Heart left ventricle (tissue), 16 donors: ENCODE measurements at places on chromosomes 3 and 15. TPM values are rescaled to one million over a fixed set of nuclear protein-coding genes. Genes with fewer than 3 reads are reported as not detected.

The CHRNB4 gene
- not detected for polyA plus RNA-seq

The AMIGO3 gene
- polyA plus RNA-seq, result 0.69 TPM

DNA sequence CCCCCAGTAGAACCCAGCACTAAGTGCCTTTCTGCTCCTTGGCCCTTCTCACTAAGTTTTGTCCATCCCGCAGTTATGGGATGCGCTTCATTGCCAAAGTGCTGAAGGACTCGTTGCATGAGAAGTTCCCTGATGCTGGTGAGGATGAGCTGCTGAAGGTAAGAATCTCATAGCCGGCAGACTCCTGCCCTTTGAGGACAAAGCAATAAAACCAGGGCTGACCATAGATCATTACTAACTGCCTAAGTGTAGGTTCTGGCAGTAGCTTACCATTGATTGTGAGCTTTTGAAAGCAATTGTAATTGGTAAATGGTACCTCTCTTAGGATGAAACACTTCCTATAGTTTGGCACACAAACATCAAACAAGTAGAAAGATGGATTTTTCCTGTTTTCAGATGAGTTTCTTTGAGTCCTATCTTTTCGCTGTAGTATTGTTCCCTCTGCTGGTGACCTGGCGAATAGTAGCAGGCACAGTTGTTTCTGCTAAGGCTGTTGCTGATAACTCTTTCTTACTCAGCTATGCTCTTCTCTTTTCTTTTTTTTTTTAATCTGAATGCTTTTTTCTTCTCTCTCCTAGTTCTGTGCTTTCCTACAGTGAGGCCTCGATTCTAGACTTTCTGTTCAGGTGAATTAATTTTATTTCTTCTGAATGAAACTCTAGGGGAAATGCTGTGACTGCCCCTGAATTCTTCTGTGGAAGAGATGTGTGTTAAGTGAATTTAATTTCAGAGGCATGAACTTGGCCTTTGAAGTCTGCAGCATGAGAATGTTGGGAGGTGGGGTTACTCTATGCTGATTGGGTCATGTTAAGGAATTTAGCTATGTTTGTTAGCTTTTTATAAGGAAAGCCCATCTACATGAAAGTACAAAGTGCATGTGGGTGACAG lies 47.4 kb upstream of the CRTC3 start:
- no peaks in the 10 kb centered on the region for H3K4me1 ChIP-seq
- no peak for DNase-seq
- no peak overlapping the region for H3K27ac ChIP-seq
- no peak overlapping the region for H3K4me3 ChIP-seq

DNA sequence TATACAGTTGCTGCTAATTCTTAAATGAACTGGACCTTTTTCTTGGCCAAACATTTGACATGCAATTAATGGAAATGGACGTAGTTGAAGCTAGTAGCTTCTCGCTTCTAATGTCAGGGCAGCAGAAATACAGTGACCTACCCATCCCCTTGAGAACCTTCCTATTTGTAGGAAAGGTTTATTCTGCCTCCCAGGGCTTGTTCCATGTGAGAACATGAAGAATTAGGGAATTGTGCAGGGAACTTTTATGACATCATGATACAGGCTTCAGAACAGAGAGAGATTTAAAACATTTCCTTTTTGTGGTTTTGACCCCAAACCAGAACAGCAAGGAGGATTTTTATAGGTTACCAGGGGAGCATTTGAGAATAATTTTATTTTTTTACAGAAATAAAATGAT lies 406.6 kb upstream of the PPP2R3A start:
- no peak overlapping the region for H3K27ac ChIP-seq
- H3K4me3 ChIP-seq, result no peak overlapping the region
- no peaks in the 10 kb centered on the region for H3K27me3 ChIP-seq
- no peaks in the 10 kb centered on the region for H3K36me3 ChIP-seq
- H3K4me1 ChIP-seq, result no peaks in the 10 kb centered on the region

The ITIH1 gene
- polyA plus RNA-seq, result not detected

DNA sequence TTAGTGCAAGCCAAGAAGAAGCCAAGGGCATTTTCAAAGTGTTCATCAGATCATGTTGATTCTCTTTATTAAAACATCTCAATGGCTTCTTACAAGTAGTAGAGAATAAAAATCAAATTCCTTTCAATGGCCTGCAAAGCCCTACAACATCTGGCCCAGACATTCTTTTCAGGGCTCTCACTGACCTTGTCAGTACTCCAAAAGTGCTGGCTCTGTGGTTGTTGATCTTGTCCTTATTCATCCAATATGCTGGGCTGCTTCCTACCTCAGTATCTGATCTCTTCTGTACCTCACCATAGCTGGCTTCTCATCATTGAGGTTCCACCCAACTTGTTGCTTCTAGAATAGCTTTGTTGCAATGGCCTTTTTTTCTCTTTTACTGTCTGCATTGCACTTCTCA lies 74.0 kb upstream of the SAMMSON start:
- H3K27ac ChIP-seq, result no peak overlapping the region
- H3K4me1 ChIP-seq, result no peaks in the 10 kb centered on the region
- H3K27me3 ChIP-seq, result no peaks in the 10 kb centered on the region
- no peaks in the 10 kb centered on the region for H3K36me3 ChIP-seq

GRCh38 chr15:38867556-38867955 lies 302.9 kb upstream of the RASGRP1 start:
- H3K36me3 ChIP-seq, result no peaks in the 10 kb centered on the region
- DNase-seq, result no peak
- H3K27ac ChIP-seq, result no peak overlapping the region
- H3K4me3 ChIP-seq, result no peak overlapping the region

The GRM2 gene
- polyA plus RNA-seq, result 0.03 TPM

The C3orf70 gene
- 0.75 TPM for polyA plus RNA-seq

The P3H2 gene
- 1.1 TPM for polyA plus RNA-seq

DNA sequence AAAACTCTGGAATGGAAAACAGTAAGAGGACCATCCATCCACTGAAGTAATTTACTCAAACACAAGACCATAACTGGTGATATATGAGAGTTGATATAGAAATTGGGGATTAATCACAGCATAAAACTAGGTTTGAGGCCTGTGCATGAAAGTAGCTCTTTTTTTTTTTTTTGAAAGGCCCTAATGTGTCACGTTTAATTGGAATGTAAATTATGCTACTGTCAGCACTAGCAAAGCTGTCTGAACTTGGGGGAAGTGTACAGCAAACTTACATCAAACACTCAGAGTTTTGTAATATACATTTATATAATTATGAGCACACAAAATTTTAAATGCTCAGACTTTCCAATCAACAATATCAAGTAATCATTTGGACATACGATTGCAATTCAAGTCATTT lies 154.1 kb downstream of the GREM1 start:
- no peaks in the 10 kb centered on the region for H3K27me3 ChIP-seq
- H3K4me1 ChIP-seq, result no peaks in the 10 kb centered on the region
- H3K4me3 ChIP-seq, result no peak overlapping the region
- DNase-seq, result no peak

DNA sequence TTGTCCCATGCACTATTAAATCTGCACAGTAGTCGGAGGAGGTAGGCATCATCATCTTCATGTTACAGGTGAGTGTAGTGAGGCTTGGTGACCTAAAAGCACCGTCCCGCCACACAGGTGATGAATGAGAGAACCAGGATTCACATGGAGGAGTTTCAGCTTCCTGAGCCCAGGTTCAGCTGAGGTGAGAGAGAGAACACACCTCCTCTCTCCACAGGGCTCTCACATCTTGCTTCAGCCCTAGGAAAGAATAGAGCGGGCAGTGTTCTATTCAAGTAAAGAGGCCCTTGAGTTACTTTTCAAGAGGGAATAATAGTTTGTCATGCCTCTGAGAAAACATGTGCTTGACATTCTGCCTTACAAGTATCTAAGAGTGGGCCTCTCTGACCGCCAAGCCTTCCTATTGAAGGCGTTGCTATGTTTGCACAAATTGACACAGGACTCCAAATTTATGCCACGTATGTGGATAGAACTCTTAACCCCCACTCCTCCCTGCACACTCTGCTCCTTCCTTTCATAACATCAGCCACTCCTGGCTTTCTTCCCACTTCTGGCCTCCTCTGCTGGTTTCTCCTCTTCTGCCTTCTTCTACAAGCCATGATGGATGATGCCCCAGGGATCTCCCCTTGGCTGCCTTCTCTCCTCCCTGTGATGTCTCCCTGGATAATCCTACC lies 138.3 kb upstream of the ABHD17C start:
- no peak overlapping the region for H3K4me3 ChIP-seq
- H3K4me1 ChIP-seq, result no peaks in the 10 kb centered on the region
- H3K27ac ChIP-seq, result no peak overlapping the region
- DNase-seq, result no peak
- H3K36me3 ChIP-seq, result no peaks in the 10 kb centered on the region

DNA sequence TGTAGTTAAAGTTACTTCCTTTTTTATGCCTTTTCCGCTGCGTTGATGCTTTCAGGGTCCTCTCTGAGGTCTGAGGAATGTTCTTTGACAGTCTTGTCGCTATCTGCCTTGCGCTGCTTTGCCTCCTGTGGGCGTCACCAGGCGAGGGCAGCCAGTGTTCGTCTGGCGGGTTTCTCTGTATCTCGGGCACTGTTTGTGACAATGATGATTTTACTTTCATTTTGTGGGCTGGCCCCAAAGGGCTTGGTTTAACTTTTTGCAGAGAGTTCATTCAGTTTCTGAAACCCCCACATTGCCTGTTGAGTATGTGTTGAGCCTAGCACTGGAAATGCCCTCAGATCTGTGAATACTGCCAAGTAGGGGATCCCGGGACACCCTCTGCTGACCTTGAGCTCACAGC lies 24.6 kb upstream of the SACM1L start:
- H3K4me3 ChIP-seq, result no peak overlapping the region
- peaks cover 16% of the 10 kb centered on the region for H3K36me3 ChIP-seq
- DNase-seq, result no peak
- peaks cover 40% of the 10 kb centered on the region for H3K4me1 ChIP-seq
- no peaks in the 10 kb centered on the region for H3K27me3 ChIP-seq
- H3K27ac ChIP-seq, result peak overlapping the region; percentile 8

GRCh38 chr15:29774900-29775299 lies 47.4 kb downstream of the TJP1 start:
- no peak for DNase-seq
- H3K4me3 ChIP-seq, result no peak overlapping the region
- H3K36me3 ChIP-seq, result no peaks in the 10 kb centered on the region
- H3K4me1 ChIP-seq, result peaks cover 14% of the 10 kb centered on the region

DNA sequence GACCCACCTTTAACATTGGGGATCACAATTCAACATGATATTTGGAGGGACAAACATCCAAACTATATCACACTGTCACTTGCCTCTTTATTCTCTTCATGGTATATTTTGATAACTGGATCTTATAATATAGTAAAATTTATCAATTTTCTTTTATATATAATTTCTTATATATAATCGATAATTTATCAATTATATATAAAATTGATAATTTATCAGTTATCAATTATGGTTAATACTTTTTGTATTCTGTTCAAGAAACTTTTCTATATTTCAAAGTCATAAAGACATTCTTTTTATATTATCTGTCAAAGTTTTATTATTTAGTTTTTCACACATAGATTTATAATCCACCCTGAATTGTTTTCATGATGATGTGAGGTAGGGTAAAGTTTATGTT lies 132.9 kb downstream of the ZNF280D start:
- H3K36me3 ChIP-seq, result no peaks in the 10 kb centered on the region
- no peak overlapping the region for H3K27ac ChIP-seq
- no peaks in the 10 kb centered on the region for H3K4me1 ChIP-seq
- DNase-seq, result no peak

- H3K36me3 ChIP-seq, result no peaks in the 10 kb centered on the region
- DNase-seq, result no peak
- H3K27me3 ChIP-seq, result peaks cover 41% of the 10 kb centered on the region
- no peak overlapping the region for H3K4me3 ChIP-seq
These were observed 40.8 kb downstream of the RHCG start for GRCh38 chr15:89455535-89455934.

- H3K4me1 ChIP-seq, result no peaks in the 10 kb centered on the region
- H3K4me3 ChIP-seq, result no peak overlapping the region
- H3K36me3 ChIP-seq, result no peaks in the 10 kb centered on the region
- H3K27ac ChIP-seq, result no peak overlapping the region
- H3K27me3 ChIP-seq, result no peaks in the 10 kb centered on the region
- DNase-seq, result no peak
These were observed 440.7 kb upstream of the THBS1 start for GRCh38 chr15:39140060-39140604.

GRCh38 chr15:92100301-92100700 lies 246.8 kb downstream of the SLCO3A1 start:
- H3K4me1 ChIP-seq, result peaks cover 6% of the 10 kb centered on the region
- H3K4me3 ChIP-seq, result no peak overlapping the region
- no peak for DNase-seq

The GOLGA8M gene
- 0.72 TPM for polyA plus RNA-seq

DNA sequence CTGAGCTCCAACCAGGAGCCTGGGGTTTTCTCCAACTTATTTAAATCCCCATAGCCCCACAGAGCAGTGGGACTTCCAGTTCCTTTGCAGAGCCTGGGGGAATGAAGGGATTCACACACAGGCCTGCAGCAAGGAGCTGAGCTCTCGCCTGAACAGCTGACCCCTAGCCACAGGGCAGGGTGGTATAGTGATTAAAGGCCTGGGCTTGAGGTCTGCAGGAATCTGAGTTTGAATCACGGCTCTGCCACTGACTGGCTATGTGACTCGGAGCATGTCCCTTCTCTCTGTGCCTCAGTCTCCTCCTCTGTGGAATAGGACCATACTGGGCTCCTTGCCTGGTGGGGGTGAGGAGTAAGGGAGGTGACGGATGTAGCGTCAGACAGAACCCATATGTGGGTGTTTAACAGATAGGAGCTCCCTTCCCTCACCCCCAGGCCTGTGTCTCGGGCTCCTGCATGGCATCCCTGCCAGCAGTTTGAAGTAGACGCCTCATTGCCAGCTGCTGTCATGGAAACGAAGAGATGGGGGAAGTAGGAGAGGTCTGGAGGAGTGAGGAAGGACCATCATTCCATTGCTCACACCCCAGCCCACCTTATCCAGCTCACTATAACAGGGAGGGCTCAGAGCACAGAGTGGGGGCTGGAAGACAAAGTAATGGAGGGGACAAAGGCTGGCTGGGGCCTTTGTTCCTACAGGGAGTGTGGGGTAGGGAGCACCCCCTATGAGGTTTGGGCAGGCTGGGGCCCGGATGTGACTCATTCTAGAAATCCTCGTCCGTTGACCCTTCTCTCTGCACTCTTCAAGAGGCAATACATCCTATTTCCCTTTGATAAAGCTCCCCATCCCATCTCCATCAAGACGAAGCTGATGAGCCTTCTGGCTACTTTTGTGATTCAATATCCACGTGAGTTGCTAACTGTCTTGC lies 14.8 kb downstream of the HRH1 start:
- H3K27ac ChIP-seq, result no peak overlapping the region
- no peaks in the 10 kb centered on the region for H3K27me3 ChIP-seq
- no peak overlapping the region for H3K4me3 ChIP-seq
- DNase-seq, result no peak
- H3K4me1 ChIP-seq, result peaks cover 7% of the 10 kb centered on the region
- no peaks in the 10 kb centered on the region for H3K36me3 ChIP-seq

The CPEB1 gene
- 0.12 TPM for polyA plus RNA-seq

The GPR156 gene
- polyA plus RNA-seq, result 0.06 TPM

- H3K4me1 ChIP-seq, result no peaks in the 10 kb centered on the region
- no peak overlapping the region for H3K4me3 ChIP-seq
- H3K27ac ChIP-seq, result no peak overlapping the region
- no peak for DNase-seq
- no peaks in the 10 kb centered on the region for H3K27me3 ChIP-seq
These were observed 50.1 kb upstream of the TRIM42 start for GRCh38 chr3:140627756-140628155.

- no peaks in the 10 kb centered on the region for H3K27me3 ChIP-seq
- H3K4me3 ChIP-seq, result no peak overlapping the region
- H3K4me1 ChIP-seq, result no peaks in the 10 kb centered on the region
- H3K36me3 ChIP-seq, result peaks cover 14% of the 10 kb centered on the region
- no peak overlapping the region for H3K27ac ChIP-seq
These were observed 6.9 kb upstream of the EOGT start for GRCh38 chr3:69020424-69020823.

The FGD5 gene
- 12.8 TPM for polyA plus RNA-seq
